ENCODE measurements at places on chromosomes 16 and 17. TPM values are rescaled to one million over a fixed set of nuclear protein-coding genes. Genes with fewer than 3 reads are reported as not detected.

Gene KCNAB3
- total RNA-seq, result 1.0 TPM

Gene KIAA0753
- 31.8 TPM for total RNA-seq

Gene RILP
- total RNA-seq, result 9.2 TPM

Gene MYO15B
- 7.2 TPM for total RNA-seq

Gene PRR11
- 42.7 TPM for total RNA-seq

Gene C17orf78
- not detected for total RNA-seq

Gene EPOP
- total RNA-seq, result 1.7 TPM

Gene ATP2A1
- total RNA-seq, result 0.73 TPM

Gene ZNF287
- total RNA-seq, result 5.1 TPM

- H3K36me3 ChIP-seq, result peaks cover under 1% of the 10 kb centered on the region
- H3K27me3 ChIP-seq, result no peaks in the 10 kb centered on the region
- DNase-seq, result peak; percentile 65
- H3K4me1 ChIP-seq, result no peaks in the 10 kb centered on the region
Measured at GRCh38 chr16:26316683-26317464, 625.1 kb downstream of the HS3ST4 start.

DNA sequence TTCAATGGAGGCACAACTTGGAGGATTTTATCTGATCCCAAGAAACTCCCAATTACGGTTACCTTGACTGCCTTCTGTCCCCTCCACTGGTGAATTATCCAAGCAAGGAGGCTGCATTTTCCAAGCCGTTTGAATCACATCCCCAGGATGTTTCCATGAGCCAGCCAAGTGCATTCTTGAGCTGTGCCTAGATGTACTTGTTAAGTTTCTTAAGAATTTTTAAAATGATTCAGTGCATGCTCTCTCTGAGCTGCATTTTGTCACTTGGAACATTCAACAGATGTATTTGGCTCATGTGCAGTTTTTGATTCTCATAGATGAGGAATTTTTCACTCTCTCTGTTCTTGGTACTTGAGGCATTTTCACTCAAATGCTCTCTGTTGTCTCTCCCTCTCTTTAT, 202.6 kb upstream of the MYOCD start:
- no peaks in the 10 kb centered on the region for H3K4me1 ChIP-seq
- H3K4me3 ChIP-seq, result no peak overlapping the region
- no peaks in the 10 kb centered on the region for H3K36me3 ChIP-seq
- H3K27ac ChIP-seq, result no peak overlapping the region
- DNase-seq, result no peak

DNA sequence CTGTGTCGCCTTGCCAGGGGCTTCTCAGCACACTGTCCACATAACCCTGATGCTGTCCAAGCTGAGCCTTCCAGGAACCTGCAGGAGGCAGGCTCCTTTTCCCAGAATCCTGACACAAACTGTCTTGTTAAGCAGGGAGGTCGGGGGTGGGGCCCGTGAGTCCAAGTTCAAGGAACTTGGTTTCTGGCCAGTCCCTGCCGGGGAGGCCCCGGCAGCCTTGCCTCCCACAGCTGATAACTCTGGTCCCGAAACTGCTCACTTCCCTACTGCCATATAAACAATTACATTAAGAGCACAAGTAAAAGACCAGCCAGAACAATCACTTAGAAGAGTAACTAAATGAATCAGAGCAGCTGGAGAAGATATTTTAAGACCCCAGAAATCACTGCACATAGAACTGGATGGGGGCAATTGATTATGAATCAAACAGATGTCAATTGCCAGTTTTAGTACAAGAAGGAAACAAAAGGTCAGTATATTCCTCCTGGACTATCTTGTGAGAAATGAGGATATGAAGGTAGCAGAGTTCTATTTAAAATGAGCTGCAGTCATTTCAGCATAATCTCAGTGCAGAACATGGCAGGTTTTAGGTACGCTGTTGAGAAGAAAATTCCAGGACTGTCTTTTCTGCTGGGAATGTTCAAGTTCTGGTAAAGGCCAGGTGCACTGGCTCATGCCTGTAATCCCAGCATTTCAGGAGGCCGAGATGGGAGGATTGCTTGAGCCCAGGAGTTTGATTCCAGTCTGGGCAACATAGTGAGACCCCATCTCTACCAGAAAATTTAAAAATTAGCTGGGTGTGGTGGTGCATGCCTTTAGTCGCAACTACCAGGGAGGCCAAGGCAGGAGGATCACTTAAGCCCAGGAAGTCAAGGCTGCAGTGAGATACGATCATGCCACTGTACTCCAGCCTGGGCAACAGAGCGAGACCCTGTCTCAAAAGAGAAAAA, 169.8 kb downstream of the PITPNC1 start:
- no peak overlapping the region for H3K27ac ChIP-seq
- H3K4me3 ChIP-seq, result no peak overlapping the region
- H3K27me3 ChIP-seq, result no peaks in the 10 kb centered on the region
- no peaks in the 10 kb centered on the region for H3K36me3 ChIP-seq

GRCh38 chr17:67375716-67376115, 1.4 kb upstream of the PITPNC1 start:
- no peak overlapping the region for H3K27ac ChIP-seq
- H3K4me1 ChIP-seq, result peaks cover 16% of the 10 kb centered on the region
- H3K27me3 ChIP-seq, result no peaks in the 10 kb centered on the region
- H3K4me3 ChIP-seq, result peak overlapping the region; percentile 91

DNA sequence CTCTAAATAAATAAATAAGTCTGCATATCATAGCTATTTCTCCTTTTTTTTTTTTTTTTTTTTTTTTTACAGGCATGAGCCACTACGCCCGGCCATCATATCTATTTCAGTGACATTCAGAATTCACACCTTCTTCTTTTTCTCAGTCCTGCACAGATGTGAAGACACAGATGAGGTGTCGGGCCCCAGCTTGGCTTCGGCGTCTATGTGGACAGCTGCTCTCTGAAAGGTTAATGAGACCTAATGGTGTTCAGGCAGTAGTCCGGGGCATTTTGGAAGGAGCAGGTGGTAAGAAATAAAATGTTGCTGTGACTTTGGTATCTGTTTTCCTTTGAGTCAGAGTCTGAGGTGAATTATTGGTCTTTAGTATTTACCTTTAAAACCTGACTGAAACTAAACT, 23.6 kb downstream of the TANGO6 start:
- no peaks in the 10 kb centered on the region for H3K36me3 ChIP-seq
- no peaks in the 10 kb centered on the region for H3K27me3 ChIP-seq
- H3K27ac ChIP-seq, result no peak overlapping the region
- H3K4me1 ChIP-seq, result peaks cover 16% of the 10 kb centered on the region
- DNase-seq, result no peak

GRCh38 chr17:50904518-50905459, 38.6 kb upstream of the TOB1 start:
- H3K27me3 ChIP-seq, result no peaks in the 10 kb centered on the region
- H3K4me1 ChIP-seq, result peaks cover 41% of the 10 kb centered on the region
- H3K27ac ChIP-seq, result no peak overlapping the region
- no peaks in the 10 kb centered on the region for H3K36me3 ChIP-seq
- DNase-seq, result no peak

DNA sequence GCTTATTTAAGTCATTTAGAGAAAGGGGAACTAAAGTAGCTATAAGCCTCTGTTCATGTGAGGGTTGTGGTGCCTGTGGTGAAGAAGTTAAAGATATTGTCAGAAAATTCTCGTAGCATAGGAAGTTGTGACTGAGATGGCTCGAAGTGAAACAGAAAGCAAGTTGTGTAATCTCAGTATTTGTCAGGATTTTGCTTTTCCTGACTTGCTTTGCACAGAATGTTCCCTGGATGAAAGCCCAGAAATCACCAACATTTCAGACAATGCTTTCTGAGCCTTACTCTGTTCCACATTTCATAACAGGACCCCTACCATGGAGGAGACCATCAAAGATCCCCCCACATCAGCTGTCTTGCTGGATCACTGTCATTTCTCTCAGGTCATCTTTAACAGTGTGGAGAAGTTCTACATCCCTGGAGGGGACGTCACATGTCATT, 10.6 kb downstream of the CALCOCO2 start:
- no peaks in the 10 kb centered on the region for H3K4me1 ChIP-seq
- H3K4me3 ChIP-seq, result no peak overlapping the region
- no peak overlapping the region for H3K27ac ChIP-seq
- H3K36me3 ChIP-seq, result no peaks in the 10 kb centered on the region

GRCh38 chr17:31733326-31733725, 125.7 kb downstream of the COPRS start:
- peak; percentile 78 for DNase-seq
- H3K27me3 ChIP-seq, result no peaks in the 10 kb centered on the region
- H3K4me1 ChIP-seq, result no peaks in the 10 kb centered on the region
- no peaks in the 10 kb centered on the region for H3K36me3 ChIP-seq
- H3K27ac ChIP-seq, result no peak overlapping the region

GRCh38 chr17:68950725-68951124, 4.5 kb downstream of the ABCA8 start:
- H3K4me1 ChIP-seq, result no peaks in the 10 kb centered on the region
- DNase-seq, result no peak
- no peak overlapping the region for H3K27ac ChIP-seq
- no peak overlapping the region for H3K4me3 ChIP-seq

- no peak overlapping the region for H3K27ac ChIP-seq
- peaks cover 39% of the 10 kb centered on the region for H3K27me3 ChIP-seq
- no peak overlapping the region for H3K4me3 ChIP-seq
- no peaks in the 10 kb centered on the region for H3K36me3 ChIP-seq
Measured at GRCh38 chr17:74978240-74978639, 5.7 kb upstream of the HID1 start.

DNA sequence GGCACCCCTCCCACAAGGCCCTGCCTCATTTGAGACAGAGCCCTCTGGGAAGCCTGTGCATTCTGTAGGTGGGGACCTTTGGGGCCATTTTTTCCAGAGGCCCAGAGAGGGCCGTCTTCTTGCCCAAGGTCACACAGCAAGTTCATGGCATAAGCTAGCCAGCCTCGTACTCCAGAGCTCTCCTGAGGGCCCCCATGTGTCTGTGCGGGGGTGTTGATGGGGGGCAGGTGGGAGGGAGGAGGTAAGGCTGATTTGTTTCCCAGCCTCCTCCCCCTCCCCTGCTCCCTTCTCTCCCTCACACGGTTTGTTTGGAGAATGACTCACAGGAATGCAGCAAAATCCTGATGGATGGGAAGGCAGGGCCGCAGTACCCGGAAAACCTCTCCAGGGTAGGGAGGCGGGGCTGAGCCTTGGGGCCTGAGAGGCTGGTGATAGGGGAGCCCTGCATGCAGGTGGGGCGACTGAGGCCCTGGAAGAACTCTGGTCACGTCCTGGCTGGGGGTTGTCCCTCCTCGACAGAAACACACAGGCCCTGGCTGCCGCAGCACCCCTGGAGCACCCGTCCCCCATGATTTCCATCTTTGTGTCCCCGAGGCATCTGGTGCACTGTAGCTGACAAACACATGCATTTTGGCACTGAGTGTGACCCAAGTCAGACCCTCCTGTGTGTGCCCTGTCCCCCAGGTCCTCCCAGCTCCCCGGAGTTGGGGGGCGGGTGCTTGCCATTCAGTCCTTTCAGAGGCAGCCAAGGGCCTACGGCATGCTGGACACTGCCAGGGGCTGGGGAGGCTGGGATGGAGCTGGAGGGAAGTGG, 29.7 kb downstream of the RAI1 start:
- no peaks in the 10 kb centered on the region for H3K36me3 ChIP-seq
- DNase-seq, result peak; percentile 92
- H3K4me3 ChIP-seq, result no peak overlapping the region
- H3K27me3 ChIP-seq, result peaks cover 100% of the 10 kb centered on the region
- H3K27ac ChIP-seq, result no peak overlapping the region

- no peaks in the 10 kb centered on the region for H3K4me1 ChIP-seq
- no peak for DNase-seq
- H3K27ac ChIP-seq, result no peak overlapping the region
- H3K36me3 ChIP-seq, result no peaks in the 10 kb centered on the region
- H3K4me3 ChIP-seq, result no peak overlapping the region
- H3K27me3 ChIP-seq, result no peaks in the 10 kb centered on the region
Measured at GRCh38 chr16:58644765-58645487, 15.3 kb upstream of the CNOT1 start.

DNA sequence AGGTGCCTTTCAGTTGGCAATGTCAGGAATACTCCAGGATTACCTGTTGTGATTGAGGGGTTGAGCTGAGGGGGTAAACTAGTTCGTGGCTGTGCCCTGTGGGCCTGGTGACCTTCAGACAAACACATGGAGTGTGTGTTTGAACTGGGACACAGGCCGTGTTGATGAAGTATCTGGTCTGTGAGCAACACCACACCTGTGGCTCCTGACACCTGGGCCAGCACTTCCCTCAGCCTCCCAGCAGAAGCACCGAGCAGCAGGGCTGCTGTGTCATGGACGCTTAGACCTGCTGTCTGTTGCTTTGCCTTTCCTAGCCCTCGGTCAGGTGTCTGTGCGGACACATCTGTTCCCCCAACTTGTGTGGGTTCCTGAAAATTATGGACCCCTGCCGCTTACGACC, 82.9 kb downstream of the KSR1 start:
- H3K27me3 ChIP-seq, result no peaks in the 10 kb centered on the region
- H3K36me3 ChIP-seq, result no peaks in the 10 kb centered on the region
- no peak for DNase-seq

GRCh38 chr17:33200587-33200986, 92.5 kb downstream of the ASIC2 start:
- no peaks in the 10 kb centered on the region for H3K36me3 ChIP-seq
- peak; percentile 56 for DNase-seq
- H3K4me1 ChIP-seq, result no peaks in the 10 kb centered on the region
- no peak overlapping the region for H3K4me3 ChIP-seq
- H3K27ac ChIP-seq, result no peak overlapping the region
- peaks cover 49% of the 10 kb centered on the region for H3K27me3 ChIP-seq

DNA sequence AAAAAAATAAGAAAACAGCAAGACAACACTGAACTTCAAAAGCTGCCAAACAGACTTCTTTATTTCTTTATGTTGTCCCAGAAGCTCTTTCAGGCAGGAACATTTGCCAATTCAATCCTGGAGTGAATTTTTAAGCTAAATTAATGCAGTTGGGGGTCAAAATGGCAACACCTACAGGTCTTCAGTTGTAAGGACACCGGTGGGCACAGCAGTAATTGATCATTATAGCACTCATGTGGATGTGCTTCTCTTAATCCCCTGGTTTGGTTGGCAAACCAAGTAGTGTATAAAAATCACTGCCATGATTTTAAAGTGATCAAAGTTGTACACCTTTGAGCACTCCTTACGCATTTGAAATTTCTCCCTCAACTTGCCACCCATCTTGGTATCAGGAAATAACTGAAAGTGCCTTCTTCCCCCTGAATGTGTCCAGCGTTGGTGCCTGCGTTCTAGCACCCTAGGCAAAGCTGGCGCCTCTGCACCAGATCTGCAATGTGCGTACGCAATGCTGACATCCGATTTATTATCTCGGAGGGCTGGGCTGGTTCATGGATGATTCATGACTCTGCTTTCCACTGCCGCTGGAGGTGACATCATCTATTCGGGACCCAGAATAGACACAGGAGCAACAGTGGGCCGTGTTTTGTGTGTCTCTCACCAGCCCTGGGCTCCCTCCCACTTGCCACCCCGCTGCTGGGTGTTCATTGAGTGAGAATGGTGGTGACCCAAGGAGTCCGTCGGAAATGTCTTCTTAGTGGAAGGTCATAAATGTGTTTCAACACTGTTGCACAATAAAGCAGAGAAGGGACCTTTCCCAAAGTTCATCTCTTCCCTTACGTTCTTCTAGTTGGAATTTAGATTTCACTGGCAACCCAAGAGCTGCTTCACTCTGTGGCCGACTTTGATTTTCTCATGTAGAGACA, 203.4 kb downstream of the CCDC182 start:
- DNase-seq, result no peak
- H3K4me3 ChIP-seq, result no peak overlapping the region
- H3K36me3 ChIP-seq, result no peaks in the 10 kb centered on the region
- peaks cover 29% of the 10 kb centered on the region for H3K4me1 ChIP-seq
- no peak overlapping the region for H3K27ac ChIP-seq
- no peaks in the 10 kb centered on the region for H3K27me3 ChIP-seq

- H3K27me3 ChIP-seq, result no peaks in the 10 kb centered on the region
- no peak for DNase-seq
Measured at GRCh38 chr16:55948230-55948629, 73.1 kb upstream of the CES5A start.

Data from GM23338 (cell line).